Stimulated activated CD4-positive, alpha-beta T cell treated with anti-CD3 and anti-CD28 coated beads, Interleukin-4, amount 100 ng/mL, for 4 hours (primary cell): ENCODE measurements at places on chromosomes 6 and 20.

GRCh38 chr6:153804755-153805330 lies 234.2 kb upstream of the OPRM1 start:
- no peak for DNase-seq

DNA sequence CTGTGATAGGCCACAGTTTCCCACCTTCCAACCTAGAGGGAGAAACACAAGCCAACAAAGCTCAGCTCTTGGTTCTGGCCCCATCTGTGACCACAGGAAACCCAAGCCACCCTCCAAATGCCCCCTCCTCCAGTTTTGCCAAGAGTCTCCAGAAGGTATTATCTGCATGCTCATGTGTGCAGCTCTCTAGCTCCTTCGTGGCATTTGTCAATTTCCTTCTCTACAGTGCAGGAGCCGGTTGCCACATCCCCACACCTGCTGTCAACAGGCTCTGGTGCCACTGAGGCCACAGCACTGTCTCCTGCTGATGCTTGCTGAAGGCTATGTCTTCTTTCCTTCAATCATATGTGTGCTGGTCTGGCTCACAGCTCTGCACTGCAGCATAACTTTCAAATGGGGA lies 177.2 kb downstream of the CLIC5 start:
- no peak for DNase-seq

- no peak for DNase-seq
Measured at GRCh38 chr20:23586735-23587525, 18.6 kb upstream of the CST9L start.

DNA sequence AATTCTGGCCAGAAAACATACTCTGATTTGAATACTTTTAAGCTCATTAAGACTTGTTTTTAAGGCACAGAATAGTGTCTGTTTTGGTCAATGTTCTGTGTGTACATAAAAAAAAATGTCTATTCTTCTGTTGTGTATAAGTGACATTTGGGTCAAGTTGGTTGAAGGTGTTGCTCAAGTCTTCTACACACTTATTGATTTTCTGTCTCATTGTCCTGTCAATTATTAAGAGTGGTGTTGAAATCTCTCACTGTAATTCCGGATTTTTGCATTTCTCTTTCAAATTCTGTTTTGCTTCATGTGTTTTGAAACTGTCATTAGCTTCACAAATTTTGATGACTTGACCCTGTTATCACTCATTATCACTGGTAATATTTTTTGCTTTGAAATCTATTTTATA lies 37.5 kb upstream of the EPM2A start:
- no peak for DNase-seq

DNA sequence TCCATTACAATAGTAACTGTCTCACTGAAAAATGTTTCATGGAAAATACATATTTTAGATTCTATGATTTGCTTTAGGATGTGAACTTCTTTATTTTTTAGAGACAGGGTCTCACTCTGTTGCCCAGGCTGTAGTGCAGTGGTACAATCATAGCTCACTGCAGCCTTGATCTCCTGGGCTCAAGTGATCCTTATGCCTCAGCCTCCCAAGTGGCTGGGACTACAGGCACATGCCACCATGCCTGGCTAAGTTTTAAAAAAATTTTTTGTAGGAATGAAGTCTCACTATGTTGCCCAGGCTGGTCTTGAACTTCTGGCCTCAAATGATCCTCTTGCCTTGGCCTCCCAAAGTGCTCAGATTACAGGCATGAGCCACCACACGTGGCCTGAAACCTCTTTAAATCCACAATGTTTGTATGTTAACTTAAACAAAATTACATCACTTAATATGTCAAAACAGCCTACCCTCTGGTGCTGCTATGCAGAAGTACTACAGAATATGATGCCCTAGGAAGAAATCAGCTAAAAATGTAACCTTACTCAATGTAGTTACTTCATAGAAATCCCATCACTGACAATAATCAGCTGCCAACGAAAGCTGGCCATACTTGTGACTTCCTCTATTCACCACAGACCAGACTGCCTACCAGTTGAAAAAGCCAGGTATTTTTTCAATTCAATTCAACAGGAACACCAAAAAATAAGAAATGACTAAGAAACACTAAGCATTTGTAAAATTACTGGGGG lies 17.6 kb downstream of the EEF1A1 start:
- no peak for DNase-seq

DNA sequence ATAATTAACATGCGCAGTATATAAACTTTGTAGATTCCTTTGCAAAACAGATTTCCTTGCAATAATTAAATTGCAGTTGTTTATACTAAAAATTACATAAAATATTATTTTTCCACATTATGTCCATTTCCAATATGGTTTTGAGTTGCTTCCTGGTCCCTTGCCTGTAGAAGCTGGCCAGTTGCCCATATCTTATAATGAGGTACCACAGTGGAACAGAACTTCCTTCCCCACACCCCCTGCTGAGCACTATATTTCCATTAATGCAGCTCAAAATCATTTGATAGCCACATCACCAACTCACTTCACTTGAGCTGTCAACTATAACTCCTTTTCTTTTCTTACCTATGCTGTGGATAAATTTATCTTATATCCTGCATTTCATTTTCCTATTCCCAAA lies 194.6 kb downstream of the DST start:
- DNase-seq = no peak

DNA sequence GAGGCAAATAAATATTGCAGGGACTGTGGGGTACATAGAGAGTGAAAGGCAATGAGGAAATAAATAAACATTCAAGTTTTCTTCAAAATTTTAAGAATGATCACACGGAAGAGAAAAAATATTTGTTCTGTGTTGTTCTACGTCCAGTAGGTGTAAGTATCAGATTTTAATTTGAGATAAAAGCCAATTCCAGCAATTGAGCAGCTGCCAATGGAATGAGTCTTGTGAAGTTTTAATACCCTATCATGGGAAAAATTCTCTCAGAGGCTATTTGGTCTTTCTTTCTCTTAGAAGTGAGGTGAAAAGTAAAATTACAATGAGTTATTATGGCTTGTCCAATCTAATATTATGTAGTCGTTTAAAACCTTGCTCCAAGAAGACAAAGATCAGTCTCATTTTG lies 195.7 kb upstream of the CITED2 start:
- no peak for DNase-seq

GRCh38 chr20:61799928-61800327 lies 265.8 kb downstream of the TAF4 start:
- no peak for DNase-seq

- no peak for DNase-seq
Measured at GRCh38 chr6:166636191-166636933, 9.3 kb upstream of the RPS6KA2 start.

GRCh38 chr6:25250878-25251277 lies 28.3 kb upstream of the CARMIL1 start:
- DNase-seq = no peak

DNA sequence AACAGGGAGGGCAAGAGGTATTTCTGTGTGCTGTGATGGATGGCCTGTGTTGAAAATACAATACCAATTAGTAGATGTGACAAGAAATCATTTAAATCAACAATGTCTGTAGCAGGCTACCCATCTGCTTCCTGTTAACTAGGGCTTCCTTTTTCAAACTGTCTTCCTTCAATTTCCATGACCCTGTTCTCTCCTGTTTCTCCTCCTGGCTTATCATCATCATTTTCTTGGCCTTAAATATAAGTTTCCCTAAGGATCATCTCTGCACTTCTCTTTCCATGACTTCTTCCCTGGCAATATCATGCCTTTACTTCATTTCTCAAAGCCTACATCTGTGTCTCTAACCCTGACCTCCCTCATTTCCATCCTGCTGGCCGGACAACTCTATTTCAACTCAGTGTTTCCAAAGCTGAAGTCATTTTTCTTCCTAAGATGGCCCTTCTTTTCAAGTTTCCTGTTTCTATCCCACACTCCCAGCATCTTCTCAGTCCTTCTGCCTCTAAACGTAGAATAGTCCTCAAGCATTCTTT lies 18.2 kb downstream of the ZC2HC1B start:
- DNase-seq = no peak

GRCh38 chr6:162825597-162825996 lies 97.8 kb downstream of the PACRG start:
- DNase-seq = no peak

DNA sequence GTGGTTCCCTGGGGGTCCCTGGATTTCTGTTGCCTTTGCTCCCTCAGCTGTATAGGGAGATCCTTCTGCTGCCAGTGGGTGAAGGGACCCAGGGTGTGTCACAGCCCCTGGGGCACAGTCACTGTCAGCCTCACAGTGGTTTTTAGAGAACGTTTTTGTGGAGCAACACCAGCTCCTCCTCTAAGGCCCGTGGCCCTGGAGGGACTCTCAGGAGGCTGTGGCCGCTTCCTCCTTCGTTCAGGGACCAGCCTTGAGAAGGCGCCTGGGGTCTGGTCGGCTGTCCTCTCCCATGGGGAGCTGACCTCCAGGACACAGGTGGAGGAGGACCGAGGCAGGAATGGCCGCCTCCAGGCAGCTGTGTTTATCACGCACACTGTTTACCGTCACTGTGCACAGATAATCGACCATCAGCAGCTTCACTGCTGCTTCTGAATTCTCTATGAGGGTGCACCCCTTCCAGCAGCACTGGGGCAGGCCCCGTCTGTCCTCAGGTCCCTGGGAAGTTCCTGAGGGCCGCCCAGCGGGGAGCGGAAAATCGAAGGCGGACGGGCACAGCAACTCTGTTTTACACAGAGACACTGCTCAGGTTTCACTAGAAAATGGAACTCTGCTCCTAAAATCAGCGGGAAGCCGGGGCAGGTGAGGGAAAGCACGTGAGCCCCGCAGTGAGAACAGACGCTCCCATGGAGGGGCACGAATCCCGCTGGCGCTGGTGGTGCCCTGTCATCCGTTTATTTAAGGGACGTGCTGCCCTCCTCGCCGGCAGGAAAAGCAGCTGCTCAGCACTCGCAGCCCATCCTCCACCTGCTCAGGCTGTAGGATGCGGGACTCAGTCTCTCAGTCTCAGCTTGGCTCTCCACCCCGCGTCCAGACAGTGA lies 10.4 kb upstream of the FRMD1 start:
- no peak for DNase-seq
